Left lobe of liver (tissue), 2 donors: ENCODE measurements at places on chromosomes 6 and 20.
A peak's percentile ranks its signal among the peaks of the same experiment; 100 is the strongest.

GRCh38 chr6:71481011-71481410, 192.4 kb downstream of the OGFRL1 start:
- no peak for DNase-seq

DNA sequence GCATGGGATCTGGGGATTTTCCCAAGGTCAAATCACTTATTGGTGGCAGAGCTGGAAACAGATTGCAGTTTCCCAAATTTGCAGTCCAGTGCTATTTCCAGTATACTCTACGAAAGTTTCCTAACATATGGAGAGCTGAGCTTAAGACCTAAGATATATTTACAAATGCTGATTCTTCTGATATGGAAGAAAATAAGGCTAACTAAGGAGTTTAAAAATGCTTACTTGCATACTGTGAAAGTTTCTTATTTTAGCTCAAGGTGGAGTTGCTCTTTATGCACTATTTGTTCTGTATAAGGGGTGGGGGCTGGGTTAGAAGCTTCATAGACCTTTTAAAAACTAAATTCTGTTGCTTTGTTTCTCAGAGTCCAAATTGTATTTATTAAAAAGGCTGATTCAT, 7.5 kb downstream of the CD109 start:
- no peak for DNase-seq

- no peak for DNase-seq
Measured at GRCh38 chr6:7234547-7234946, 78.5 kb downstream of the SSR1 start.

GRCh38 chr6:74050921-74051320, 354.9 kb downstream of the CD109 start:
- no peak for DNase-seq

GRCh38 chr6:138970856-138971425, 17.1 kb downstream of the REPS1 start:
- DNase-seq, result no peak

DNA sequence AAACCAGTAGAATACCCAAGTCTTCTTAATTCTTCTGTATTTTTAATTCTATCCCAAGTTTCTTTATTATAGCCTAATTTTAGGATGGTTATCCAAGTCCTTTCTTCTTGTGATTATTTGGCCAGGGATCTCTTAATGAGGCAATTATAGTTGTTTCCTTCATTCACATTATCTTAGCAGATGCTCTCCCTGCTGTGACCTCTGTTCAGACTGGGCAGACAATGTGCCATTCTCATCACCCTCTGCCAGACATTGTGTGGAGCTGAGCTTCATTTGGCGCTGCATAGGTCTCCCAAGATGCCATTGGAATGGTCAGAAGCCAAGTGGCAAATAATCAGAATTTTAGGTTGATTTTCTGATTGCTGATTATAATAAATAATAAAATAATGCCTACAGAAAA, 79.4 kb downstream of the LIN28B start:
- DNase-seq, result no peak

- peak; percentile 51 for DNase-seq
Measured at GRCh38 chr6:89792881-89793280, 26.7 kb downstream of the MDN1 start.

GRCh38 chr6:34788111-34788510, 3.8 kb upstream of the BLTP3A start:
- DNase-seq, result no peak

GRCh38 chr6:141134723-141135122, 998.0 kb upstream of the GJE1 start:
- no peak for DNase-seq

GRCh38 chr6:37799263-37799644, 20.3 kb upstream of the ZFAND3 start:
- peak; percentile 86 for DNase-seq

GRCh38 chr6:160035693-160036330, 66.9 kb downstream of the IGF2R start:
- DNase-seq, result no peak

DNA sequence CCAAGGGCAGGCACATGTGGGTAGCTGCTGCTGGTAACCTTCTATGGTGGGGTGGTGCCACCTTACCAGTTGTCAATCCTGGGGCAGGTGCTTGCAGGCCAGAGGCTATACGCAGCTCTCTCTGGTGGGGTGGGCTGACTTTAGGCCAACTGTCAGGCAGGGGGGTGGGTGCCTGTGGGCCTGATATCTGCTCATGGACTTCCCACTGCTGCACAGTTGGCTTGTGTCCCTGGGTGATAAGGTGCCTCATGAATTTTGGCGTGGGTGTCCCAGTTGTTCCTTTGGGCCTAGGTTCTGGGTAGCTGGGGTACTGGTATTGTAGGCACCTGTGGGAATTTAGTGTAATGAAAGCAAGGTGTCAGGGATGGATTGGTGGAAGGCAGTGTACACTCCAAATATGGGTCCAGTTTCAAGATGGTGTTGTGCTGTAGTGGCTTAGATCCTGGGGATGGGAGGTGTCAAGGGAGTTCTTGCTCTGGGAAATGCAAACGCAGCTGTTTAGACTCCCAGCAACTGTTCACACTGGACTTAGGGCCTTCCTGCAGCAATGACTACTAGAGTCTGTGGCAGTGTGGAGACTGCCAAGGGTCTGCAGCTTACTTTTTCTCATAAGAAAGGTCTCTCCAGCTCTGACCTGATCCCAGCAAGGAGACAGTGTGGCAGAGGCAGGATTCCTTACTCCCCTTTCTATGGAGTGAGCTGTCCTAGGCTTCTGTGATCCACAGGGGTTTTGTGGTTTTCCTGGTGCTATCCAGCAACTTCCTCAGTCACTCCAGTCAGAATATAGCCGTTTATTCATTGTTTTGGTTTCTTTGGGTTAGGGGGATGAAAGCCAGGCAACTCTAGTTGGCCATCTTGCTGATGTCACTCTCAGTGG, 128.2 kb downstream of the CRYBG1 start:
- DNase-seq, result no peak

DNA sequence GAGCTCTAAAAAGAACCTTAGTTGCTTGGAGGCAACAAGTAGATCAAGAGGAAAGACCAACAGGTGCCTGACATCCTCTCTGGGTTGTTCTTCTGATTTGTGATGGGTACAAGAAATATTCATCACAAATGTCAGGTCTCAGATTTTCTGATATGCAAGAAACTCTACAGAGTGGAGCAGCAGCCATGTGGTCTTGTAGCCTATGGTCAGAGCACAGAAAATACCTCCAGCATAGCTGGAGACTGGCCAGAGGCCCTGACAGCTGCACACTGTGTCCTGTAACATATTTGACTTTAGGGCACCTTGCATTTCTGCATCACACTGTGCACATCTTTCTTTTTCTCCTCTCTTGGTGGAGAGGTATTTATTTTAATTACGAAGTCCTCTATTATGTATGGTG, 116.3 kb downstream of the GMPR start:
- no peak for DNase-seq

GRCh38 chr20:13009682-13010406, 1.1 kb downstream of the SPTLC3 start:
- no peak for DNase-seq

- no peak for DNase-seq
Measured at GRCh38 chr20:44067650-44068081, 119.3 kb downstream of the JPH2 start.

GRCh38 chr6:14059791-14060436, 57.7 kb upstream of the CD83 start:
- peak; percentile 88 for DNase-seq

- DNase-seq, result no peak
Measured at GRCh38 chr6:132236744-132237143, 164.5 kb downstream of the MOXD1 start.

GRCh38 chr6:37826188-37826587, 6.7 kb downstream of the ZFAND3 start:
- DNase-seq, result no peak

DNA sequence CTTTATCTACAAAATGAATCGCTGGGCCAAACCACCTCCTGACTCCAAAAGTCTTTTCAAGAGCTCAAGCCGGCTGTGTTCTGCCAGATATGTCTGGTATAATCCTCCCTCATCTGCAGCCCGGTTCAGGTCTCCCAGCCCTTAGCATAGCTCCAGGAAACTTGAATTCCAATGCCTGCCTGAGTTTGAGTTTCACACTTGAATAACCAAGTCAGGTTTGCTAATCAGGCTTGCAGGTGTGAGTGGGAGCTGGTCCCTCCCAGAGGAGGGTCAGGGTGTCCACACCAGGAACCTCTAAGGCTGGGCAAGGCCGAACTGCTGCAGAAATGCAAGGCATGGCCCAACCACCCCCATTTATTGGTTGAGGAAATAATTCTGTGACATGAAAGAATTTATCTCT, 96.6 kb downstream of the TMEM242 start:
- DNase-seq, result peak; percentile 33

- DNase-seq, result no peak
Measured at GRCh38 chr6:113723182-113723581, 134.0 kb upstream of the MARCKS start.

DNA sequence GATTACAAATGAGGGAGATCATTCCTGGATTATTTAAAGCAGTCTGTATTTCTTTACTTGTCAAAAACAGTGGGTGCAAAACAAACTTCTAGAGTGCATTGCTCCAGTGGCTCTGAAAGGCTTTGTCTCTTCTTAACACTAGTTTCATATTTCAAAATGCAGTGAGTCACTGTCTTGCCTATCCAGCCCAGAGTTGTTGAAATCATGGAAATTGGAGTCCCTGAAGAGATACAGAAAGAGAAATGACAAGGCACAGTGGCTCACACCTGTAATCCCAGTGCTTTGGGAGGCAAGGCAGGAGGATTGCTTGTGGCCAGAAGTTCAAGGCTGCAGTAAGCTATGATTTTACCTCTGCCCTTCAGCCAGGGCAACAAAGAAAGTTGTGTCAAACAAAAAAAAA, 11.3 kb downstream of the SLC2A12 start:
- DNase-seq, result no peak

GRCh38 chr6:140183881-140184280, 809.4 kb upstream of the CITED2 start:
- DNase-seq, result no peak

GRCh38 chr6:110606151-110606550, 129.7 kb upstream of the SLC22A16 start:
- DNase-seq, result no peak

DNA sequence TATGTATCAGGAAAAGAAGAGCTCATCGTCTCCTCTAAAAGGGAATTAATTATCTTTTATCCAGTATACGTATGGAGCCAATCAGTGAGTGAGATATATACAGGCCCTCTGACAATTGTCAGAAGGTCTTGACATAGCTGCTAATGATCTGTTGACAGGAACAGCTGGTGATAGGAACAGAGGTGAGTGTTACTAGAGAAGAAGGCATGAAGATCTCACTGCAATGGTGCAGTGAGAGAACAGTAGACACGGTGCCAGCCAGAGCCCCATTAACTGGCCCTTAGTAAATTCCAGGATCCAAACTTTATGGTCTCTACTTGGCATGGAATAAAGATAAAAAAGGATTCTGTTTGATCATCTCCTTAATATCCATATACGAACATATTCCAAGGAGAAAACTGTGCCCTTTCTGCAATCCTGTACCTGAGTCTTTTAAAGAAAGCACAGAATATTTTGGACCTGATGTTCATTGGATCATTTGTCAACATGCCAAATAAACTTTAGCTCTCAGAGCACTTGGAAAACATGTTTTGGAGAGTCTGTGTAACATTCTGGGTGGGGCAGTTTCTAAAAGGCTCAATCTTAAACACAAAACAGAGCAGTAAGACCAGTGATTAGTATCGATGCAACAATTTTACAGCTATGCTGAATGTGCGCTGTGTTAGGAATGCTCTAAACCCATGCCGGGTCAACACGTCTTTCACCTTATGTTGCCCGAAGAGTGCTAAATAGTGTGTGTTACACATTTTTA, 135.8 kb upstream of the CITED2 start:
- no peak for DNase-seq

DNA sequence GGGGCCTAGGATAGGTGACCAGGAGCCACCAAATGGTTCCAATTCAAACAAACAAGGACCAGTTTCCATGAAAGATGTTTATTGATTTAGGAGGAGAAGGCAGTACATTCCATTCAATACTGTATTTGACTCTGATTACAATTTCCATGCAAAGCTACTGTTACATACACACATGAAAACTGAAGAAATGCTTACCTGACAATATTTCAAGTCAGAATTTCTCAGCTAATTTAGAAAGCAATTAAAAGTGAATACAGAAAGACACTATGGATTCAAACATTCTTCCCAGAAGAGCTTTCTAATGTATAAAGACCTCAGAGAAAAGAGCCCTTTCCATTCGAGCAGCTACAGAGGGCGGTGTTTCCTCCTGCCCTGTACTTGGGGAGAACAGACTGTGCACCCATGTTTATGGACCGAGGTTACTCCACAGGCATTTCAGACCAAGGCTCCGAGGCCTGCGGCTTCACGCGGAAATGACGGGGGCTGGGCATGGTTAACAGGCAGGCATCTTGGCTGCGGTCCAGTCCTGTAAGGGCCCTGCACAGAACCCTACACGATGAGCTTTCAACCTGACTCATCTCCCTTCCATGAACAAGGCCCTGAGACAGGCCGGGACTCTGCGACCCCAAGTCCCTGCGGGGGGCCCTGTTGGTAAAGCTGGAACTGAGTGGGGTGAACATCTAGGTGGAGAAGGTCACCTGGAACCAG, 25.7 kb upstream of the TCFL5 start:
- DNase-seq, result no peak

DNA sequence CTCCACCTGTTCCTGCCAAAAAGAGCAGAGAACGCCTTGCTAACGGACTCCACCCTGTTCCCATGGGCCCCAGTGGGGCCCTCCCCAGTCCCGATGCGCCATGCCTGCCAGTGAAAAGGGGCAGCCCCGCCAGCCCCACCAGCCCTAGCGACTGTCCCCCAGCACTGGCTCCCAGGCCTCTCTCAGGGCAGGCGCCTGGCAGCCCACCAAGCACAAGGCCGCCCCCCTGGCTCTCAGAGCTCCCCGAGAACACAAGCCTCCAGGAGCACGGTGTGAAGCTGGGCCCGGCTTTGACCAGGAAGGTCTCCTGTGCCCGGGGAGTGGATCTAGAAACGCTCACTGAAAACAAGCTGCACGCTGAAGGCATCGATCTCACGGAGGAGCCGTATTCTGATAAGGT, 201.8 kb downstream of the SASH1 start:
- no peak for DNase-seq

DNA sequence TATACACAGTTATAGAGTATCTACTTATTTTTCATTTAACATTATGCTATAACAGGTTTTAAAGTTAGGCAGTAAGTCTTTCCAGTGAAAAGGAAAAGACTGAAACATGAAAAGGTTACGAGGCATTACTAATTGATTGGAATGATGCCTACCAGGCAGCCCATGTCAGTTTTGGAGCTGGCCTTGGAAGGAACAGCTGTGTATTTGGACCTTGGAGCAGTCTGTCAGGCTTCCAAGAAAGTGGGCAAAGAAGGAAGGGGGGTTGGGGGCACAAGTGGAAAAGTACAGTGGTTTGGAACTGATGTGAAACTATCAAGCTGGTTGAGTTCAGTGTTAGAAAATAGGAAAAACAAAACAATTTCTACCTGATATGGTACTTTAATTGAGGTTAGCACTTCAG, 41.7 kb downstream of the SLC16A10 start:
- DNase-seq, result peak; percentile 59

DNA sequence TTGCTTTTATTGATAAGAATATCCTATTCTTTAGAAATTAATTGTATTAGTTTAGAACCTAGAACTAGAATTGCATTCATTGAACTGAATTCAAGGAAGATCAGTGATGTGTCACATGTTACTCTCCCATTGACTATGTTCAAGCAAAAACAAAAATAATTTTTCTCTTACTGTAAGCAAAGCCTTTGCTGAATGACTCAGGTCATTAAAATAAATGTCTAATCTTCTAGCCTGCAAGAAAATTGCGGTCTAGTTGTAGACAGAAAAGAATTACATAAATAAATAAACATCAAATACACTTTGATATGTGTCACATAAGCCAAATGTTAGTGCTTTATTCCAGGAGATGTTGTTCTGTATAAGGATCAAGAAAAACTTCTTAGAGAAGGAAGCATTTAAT, 387.9 kb downstream of the ADGRB3 start:
- no peak for DNase-seq
